ENCODE measurements at places on chromosomes 2 and 18.

DNA sequence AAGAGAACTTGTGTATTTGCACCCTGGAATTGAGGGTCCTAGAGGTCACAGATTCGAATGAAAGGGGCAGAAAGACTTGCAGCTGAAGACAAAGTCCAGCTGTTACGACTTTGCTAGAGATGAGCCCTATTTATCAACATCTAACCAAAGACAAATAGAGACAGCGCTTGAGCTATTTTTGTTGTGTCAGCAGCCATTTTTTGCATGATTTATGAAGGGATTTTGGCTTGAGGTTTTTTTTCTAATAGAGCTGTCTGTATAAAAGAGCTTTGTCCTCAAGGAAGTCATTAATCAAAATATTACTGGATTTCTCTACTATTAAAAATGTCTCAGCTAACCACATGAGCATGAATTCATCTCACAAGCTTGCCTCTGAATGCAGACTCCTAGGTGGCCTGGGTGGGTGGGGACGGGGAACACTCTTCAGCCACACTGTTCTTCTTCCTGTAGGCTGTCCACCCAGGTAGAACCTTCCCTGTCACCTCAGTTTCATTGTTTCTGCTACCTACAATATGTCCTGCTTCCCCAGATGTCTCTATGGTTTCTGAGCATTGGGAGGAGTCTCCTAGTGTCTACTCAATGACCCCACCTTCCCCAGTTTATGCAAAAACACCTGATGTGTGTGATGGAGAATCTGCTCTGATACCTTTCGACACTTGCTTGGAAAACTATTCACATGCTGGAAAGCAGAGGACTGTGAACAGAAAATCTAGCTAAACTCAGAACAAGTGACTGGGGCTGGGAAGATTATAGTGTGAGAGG lies 7.2 kb upstream of the CD226 start:
- no peak for DNase-seq

DNA sequence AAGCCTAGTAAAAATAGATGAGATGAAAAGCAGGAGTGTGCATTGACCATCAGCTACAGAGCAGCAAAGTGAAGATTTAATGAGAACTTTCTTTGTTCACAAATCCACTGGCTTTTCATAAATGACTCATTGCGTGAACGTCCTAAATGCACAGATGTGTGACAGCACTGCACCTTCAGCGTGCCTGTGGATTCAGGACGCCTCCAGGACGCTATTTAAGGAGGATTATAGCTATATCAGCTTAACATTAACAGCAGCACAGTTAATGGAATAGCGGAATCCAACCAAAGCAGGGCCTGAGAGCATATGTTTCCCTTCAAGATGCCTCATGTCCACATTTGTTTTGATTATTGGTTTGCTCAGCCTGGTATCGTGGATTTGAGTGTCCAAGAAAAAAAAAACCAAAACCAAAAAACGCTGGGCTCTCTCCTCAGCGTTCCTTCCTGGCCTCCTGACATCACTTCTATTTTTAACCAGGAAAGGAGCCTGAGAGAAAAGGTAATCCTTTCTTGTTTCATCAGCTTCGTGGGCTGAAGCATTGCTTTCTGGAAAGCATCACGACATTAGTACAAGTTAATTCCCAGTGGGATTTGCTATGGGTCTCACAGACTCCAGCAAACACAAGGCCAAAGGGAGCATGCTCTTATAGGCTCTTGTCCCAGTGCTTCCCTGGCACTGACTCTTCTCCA lies 447.0 kb upstream of the SMIM21 start:
- DNase-seq: no peak

GRCh38 chr18:28177828-28178635 lies 1.1 kb upstream of the CDH2 start:
- DNase-seq: no peak

- no peak for DNase-seq
Measured at GRCh38 chr2:151946899-151947812, 118.9 kb upstream of the ARL5A start.

DNA sequence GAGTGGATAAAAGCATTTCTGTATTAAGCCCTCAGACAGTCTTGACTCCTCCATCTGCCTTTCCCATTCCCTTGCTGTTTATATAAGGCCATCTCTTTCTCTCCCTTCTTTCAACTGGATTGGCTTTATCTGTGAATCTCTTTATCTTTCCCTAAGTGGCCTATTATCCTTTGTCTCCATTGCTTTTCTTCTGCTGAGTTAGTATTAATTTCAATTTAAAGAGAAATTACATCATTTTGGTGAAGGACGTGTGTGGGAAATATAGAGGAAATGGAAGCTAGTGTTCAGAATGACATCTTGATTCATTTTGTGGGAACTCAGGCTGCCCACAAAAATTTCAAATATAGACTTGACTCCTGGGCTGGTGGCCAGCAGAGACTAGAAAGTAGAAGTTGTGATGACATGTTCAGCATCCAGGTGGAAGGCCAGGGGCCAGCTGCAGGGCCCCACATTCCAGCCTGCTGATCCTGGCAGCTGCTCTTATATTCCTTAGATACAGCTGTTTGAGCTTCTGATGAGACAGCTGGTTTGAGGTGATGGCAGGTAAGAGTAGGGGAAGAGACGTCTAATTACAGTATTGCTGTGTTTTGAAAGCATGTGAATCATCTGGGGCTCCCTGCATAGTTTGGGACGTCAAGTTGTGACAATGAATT lies 52.3 kb downstream of the DIS3L2 start:
- no peak for DNase-seq

- DNase-seq: no peak
Measured at GRCh38 chr2:65232636-65233035, 5.0 kb downstream of the ACTR2 start.

GRCh38 chr18:80046961-80047541 lies 12.8 kb downstream of the RBFA start:
- DNase-seq: no peak

- no peak for DNase-seq
Measured at GRCh38 chr2:180677200-180677599, 303.2 kb upstream of the UBE2E3 start.

DNA sequence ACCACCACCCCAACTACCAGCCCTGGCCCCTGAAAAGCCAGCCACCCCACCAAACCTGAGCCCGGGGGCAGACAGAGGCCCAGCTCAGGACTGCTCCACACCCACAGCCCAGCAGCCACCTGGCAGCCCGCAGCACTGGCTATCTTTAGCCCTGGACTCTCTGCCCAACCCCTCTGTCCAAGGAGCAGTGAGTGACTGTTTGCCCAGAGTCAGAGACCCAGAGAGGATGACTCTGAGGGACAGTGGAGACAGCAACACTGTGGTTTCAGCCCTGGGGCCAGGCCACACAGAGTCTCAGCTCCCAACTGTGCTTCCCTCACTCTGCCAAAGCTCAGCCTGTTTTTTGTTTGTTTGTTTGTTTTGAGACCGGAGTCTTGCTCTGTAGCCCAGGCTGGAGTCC lies 32.6 kb downstream of the BIN1 start:
- DNase-seq: no peak

DNA sequence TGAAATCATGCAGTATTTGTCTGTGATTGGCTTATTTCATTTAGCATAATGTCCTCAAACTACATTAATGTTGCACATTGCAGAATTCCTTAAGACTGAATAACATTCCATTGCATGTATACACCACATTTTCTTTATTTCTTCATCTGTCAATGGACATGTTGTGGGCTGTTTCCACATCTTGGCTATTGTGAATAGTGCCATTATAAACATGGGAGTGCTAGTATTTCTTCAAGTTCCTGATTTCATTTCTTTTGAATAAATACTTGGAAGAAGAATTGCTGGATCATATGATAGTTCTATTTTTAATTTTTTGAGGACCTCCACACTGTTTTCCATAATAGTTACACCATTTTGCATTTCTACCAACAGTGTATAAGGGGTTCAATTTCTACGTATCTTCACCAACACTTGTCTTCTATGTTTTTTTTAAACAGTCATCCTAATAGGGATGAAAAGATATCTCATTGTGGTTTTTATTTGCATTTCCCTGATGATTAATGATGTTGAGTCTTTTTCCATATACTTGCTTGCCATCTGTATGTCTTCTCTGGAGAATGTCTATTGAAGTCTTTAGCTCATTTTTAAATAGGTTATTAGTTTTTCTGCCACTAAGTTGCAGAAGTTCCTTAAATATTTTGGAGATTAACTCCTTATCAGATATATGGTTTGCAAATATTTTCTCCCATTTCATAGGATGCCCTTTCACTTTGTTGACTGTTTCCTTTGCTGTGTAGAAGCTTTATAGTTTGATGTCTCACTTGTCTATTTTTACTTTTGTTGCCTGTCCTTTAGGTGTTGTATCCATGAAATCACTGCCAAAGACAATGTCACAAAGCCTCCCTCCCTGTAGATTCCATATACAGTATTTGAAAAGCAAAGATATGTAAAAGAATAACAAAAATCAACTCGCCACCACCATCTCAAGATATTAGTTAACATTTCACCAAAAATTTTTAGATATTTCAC lies 14.6 kb downstream of the FBXO11 start:
- no peak for DNase-seq

- no peak for DNase-seq
Measured at GRCh38 chr2:29782549-29783458, 138.6 kb downstream of the ALK start.

- DNase-seq: no peak
Measured at GRCh38 chr18:24271381-24272228, 126.0 kb downstream of the OSBPL1A start.

DNA sequence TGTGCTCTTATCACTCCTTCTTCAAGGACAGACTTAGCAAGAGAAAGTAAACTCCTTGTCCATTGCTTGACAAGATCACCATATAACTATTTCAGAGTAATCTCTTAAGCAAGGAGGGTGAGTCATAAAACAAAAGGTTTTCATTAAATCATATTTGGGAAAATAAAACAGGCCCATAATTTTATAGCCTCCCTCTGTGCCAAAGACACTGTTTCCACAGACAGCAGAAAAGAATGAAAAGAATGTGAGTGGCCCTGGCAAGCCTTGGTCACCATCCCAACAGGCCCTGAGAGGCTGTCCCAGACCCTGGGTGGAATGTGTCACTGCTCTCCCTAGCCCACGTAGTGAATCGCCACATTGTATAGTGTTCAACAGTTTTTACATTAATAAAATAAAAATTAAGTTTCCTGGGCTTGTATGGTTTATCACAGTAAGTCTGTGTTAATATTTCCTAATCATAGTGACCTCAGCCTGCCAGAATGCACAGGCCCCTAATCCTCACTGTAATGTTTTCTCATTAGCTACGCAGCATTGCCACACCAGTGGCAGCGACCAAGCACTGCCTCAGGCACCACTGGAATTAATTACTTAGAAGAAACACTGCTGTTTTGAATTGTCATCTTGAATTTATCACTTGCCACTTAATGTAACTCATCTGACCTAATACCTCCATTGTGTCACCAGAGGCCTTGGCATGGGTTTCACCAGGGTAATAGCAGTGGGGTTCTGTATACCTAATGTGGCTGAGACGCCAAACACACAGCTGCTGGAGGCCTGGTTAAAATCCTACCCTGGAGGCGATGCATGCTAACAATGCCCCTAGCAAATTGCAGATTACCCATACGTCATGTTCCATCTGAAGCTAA lies 401.9 kb downstream of the LNPK start:
- no peak for DNase-seq

GRCh38 chr2:188291617-188292347 lies at the start of gene GULP1:
Gene GULP1, plus strand, starts transcription at chr2:188291874. Its CDS starts 185,829 bp downstream, at chr2:188477703.
- no peak for DNase-seq

GRCh38 chr18:36501100-36501499 lies 203.6 kb downstream of the FHOD3 start:
- DNase-seq: no peak

GRCh38 chr2:41691561-41691960 lies 356.3 kb upstream of the PKDCC start:
- no peak for DNase-seq

- no peak for DNase-seq
Measured at GRCh38 chr18:45505497-45506206, 109.6 kb upstream of the SLC14A2 start.

- no peak for DNase-seq
Measured at GRCh38 chr18:56825321-56825720, 174.2 kb downstream of the WDR7 start.

- DNase-seq: no peak
Measured at GRCh38 chr18:23612434-23613090, 26.3 kb upstream of the NPC1 start.

DNA sequence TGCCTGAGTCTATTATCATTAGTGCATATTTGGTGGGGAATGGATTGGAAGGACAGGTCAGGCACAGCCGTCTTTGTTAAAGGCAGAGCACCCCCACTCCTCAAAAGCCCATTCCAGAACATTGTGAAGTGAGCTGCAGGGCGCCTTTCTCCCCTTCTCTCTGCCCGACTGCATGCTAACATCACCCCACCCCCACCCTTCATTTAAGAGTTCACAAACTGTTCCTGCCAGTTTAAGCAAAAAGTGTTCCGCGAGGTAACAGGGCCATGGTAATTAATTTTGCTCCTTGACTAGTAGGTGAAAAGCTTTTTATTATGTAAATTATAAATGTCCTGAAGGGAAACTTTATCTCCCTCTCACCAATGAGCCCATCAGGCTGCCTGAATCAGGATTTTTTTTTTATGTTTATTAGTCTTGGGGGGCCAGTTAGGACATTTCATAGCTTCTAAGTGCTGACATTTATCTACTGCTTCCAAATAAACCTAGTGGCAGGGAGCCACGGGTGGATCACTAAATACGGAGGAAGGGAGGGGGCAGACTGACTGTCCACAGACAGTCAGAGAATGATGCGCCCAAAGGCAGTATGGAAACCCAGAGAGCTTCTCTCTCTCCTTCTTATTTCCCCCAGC lies 99.4 kb downstream of the FTCDNL1 start:
- DNase-seq: no peak

GRCh38 chr2:106607371-106607770 lies 120.2 kb downstream of the CD8B2 start:
- DNase-seq: no peak

DNA sequence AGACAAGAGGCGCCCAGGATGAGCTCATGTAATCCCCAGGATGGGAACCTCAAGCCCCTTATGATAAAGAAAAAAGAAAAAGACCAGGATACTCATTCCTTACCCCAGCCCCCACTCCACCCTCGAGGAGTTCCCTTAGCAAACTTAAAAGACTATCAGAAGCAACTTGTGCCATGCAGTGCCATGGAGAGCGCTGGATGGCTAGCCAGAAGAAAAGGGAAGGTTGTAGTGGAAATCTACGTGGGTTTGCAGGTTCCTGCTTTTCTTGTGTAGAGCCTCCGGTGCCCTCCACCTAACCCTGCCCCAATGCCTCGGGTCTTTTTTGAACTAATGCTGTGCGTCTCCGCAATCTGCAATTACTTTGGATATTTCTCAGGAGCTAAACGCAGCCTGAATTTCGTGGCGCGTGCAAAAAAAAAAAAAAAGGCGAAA lies 16.2 kb upstream of the BCL11A start:
- no peak for DNase-seq

GRCh38 chr2:61478086-61478485 lies 7.2 kb upstream of the USP34 start:
- no peak for DNase-seq

- DNase-seq: no peak
Measured at GRCh38 chr2:159612255-159612901, 4.0 kb downstream of the BAZ2B start.

GRCh38 chr2:122193622-122194021 lies 438.2 kb downstream of the TSN start:
- no peak for DNase-seq

DNA sequence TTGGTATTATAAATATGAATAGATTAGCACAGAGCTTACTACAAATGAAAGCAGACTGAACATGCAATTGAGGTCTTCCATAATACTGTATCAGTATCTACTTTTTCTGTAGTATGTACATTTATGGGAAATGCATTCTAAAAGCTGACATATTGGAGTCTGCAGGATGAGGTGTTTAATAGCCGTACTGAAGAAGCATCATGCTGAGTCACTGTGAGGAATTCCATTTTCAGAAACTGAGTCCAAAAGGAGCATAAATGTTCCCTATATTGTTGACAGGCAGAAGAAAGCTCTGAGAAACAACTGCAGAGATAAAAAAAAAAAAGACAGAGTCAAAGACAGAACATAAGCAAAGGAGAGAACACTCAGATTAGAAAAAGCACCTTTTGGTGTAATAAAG lies 366.7 kb upstream of the SPHKAP start:
- no peak for DNase-seq
